ENCODE measurements at places on chromosomes 12 and 14.

DNA sequence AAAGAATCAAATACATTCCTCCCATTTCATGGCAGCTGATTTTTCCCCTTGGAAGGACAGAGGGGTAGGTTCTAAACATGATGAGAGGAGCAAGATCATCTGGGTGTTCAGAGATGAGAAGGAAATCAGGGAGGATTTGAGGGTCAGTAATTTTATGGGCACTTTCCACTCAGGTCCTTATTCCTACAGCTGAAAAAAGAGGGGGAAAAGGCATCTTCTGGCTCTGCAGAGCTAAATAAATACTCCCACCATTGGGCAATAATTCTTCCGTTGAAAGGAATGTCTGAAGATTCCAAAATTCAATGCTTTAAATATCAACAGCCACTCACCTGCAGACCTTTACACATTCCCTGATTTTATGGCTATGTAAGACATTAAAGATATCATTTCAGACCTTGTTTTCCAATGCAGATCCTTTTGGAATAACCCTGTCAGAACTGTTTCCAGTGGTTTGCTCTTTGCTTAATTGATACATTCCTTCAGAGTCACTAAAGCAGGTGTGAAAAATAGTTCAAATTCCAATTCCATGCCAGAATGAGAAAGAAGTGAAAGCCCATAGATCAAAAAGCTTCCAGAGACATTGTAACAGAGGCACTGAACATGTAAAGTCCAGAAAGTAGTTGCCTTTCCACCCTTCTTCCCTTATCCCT lies 233.3 kb upstream of the KRR1 start:
- no peak for DNase-seq

DNA sequence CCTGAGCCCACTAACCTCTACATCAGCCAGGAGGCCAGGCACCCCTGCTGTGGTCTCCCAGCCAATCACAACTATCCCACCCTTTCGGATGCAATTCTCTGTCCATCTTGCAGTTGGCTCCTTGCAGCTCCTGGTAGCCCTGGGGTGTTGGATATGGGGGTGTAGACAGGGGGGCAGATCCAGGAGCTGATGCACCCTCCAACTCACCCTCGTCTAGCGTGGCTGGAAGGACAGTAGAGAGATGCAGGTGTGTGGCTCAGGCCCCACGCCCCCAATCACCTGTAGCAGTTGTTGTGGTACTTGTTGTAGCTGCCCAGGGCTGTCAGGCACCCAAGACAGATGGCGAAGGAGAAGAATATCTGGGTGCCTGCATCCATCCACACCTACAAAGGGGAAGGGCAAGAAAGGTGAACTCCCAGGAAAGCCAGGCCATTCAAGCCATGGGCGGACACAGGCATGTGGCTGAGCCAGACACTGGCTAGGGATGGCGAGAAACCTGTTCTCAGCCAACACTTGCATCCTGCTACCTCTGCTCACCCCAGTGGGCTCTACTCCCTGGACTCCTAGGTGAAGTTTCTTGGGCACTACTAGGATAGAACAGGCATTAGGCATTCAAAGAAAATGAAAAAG lies 13.4 kb upstream of the SLC6A12 start:
- DNase-seq = no peak

DNA sequence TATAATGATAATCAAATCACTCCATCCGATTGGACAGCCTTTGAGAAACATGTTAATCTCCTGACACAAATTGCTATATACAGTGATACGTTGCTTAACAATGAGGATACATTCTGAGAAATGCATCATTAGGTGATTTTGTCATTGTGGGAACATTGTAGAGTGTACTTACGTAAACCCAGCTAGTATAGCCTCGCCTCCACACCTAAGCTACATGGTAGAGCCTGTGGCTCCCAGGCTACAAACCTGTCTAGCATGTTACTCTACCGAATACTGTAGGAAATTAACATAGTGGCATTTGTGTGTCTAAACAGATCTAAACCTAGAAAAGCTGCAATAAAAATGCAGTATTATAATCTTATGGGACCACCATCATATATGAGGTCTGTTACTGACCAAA lies 128.6 kb upstream of the PWP1 start:
- DNase-seq = no peak

GRCh38 chr14:105491366-105491973 lies 424 bp downstream of the TEDC1 start:
- peak; percentile 82 for DNase-seq

GRCh38 chr14:96269359-96269710 lies 13.3 kb downstream of the BDKRB1 start:
- DNase-seq = no peak

- DNase-seq = peak; percentile 88
Measured at GRCh38 chr12:117521346-117521745, 159.9 kb upstream of the NOS1 start.

DNA sequence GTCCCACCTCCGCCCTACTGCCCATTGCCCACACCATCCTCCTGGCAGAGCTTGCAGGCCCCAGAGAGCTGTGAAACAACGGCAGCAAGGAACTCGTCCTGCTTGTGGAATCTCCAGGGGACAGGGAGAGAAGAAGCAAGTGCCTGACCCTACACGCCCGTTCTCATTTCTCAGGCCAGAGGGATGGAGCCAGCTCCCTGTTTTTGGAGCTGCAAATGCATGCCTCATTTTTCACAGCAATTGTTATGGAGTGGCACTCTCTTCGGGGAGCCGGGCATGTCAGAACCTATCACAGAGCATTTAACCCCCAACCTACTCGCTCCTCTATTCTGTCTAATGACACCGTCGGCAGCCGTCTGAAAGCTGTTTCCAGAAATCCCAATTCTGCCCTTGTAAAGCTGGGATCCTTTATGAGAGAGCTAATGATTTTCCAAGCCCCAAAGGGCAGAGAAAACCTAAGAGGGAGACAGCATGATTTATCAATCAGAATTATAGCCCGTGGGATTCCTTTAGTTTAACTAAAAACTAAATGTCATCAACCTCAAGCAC lies 222.3 kb upstream of the NOS1 start:
- no peak for DNase-seq

GRCh38 chr14:67856827-67857226 lies 37.2 kb downstream of the RAD51B start:
- no peak for DNase-seq

- no peak for DNase-seq
Measured at GRCh38 chr12:5197131-5197530, 153.5 kb downstream of the KCNA5 start.

DNA sequence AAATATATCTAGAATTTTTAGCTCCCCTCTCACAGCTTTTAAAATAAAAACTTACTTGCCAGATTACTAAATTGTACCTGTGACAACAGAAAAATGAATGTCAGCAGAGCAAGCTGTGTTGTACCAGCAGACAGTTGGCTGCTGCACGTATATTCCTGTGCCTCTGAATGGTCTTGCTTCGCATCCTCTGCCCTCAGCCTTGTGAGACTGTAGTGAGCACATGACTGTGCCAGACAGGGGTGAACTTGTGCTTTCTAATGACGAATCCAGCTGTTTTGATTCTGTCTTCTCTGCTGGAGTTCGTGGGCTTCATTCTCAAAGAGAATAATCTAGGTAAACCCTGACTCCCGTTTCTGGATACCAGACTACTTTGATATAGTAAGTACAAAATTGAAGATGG lies 58.3 kb upstream of the FRMD6 start:
- no peak for DNase-seq

DNA sequence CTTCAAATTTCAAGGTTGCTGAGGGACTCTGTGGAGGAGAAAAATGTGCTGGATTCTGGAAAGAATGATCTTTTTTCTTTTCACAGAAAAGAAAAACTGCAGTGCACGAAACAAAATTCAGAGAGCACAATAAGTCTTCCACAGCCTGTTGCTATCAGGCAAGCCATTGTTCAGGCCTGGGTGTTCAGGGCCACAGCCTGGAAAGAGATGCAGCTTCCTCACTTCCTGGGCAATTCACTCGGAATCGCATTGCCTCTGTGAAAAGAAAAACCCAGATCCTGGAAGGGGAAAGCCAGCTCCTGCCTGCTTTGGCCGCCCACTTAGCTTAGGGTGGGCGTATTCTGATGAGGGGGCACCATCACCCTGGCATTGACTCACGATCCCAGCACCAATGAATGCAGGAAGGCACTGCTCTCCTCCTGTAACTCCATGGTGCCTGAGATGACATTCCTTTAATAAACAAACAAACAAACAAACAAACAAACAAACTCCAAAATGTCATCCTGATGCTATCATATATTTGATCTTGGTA lies 863.9 kb downstream of the BCL11B start:
- DNase-seq = no peak
